ENCODE measurements at places on chromosomes 4 and X. TPM values are rescaled to one million over a fixed set of nuclear protein-coding genes. Genes with fewer than 3 reads are reported as not detected.

GRCh38 chr4:1200425-1201035 is 28.1 kb upstream of the SPON2 start:
- DNase-seq: peak; percentile 70

GRCh38 chr4:76377481-76377901 is 43.5 kb downstream of the CCDC158 start:
- no peak for DNase-seq

Gene RHOXF2
- total RNA-seq: not detected

Gene TMSB15B
- total RNA-seq: 2.0 TPM

Gene PSAPL1
- not detected for total RNA-seq

Measured in HFFc6 (cell line).